Esophagus squamous epithelium (tissue), 5 donors: ENCODE measurements at places on chromosomes 5 and 9. TPM values are rescaled to one million over a fixed set of nuclear protein-coding genes. Genes with fewer than 3 reads are reported as not detected.

DNA sequence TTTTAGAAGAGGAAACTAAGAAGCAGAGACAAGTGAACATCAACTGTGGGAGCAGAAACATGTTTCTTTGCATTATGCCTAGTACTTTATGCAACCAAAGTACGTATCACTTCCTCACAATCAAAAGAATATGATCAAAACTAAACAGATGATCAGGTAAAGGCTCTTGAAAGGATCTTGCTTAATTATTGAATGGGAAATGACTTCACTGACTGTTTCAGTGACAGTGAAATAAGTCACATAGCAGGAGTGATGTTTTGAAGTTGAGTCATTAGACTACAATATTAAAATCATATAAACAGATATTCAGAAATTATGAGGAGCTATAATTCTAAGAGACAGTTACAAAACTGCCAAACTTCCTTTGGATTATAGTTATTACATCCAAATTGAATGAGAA, 527.3 kb downstream of the MTRR start:
- no peak for DNase-seq

- DNase-seq: no peak
Observed at GRCh38 chr9:86563936-86564335, 209.7 kb upstream of the TUT7 start.

DNA sequence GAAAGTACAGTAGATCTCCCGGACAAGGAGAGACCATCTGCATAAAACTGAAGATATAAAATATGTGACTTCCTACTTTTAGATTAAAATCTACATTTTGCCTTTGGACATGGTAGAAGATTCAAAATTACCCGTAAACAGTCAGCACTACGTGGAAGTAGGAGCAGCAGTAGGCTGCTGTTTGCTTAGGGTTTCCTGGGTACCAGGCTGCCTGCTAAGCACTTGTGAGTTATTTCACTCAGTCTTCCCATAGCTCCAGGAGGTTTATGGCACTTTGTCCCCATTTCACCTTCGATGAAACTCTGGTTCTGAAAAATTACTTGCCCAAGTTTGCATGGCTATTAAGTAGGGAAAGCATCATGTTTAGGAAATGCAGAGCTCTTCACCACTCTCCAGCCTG, 92.6 kb downstream of the STK32A start:
- DNase-seq: no peak

DNA sequence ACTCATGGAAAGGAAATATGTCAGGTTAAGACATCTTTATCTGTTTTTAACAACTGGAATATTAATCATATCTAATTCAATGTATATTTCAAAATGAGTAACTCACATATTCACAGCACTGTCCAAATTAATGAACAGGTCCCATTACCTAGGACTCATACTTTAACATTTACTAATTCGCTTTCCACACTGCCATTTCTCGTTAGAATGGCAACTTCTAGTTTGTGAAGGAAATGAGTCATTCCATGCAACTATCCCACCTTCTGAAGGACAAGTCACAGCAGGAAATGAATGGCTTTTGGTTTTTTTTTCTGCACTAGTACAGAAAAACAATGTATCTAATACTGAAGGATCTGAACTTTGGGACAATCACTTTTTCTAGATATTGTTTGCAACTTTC, 24.6 kb upstream of the IFNK start:
- no peak for DNase-seq

GRCh38 chr5:143248822-143249579, 154.5 kb downstream of the NR3C1 start:
- DNase-seq: no peak

DNA sequence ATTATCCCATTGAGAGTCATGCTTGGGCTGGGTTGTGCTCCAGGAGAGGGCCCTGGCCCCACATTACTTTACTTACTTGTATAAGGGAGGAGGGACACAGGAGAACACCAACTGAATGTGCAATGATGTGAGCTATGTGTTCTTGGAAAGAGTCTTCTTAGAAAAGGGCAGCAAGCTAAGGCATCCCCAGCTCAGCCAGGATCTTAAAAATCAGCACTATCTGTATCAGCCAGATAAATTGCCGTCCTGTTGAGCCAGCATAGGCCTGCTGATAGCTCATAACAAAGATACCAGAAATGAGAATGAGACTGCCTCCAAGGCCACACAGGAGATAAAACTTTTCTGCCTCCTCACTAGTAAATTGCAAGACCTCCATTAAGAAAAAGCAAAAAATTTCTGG, 357.5 kb downstream of the CAAP1 start:
- no peak for DNase-seq

The GARIN3 gene
- total RNA-seq: not detected
